ENCODE measurements at places on chromosomes 4 and X.

- DNase-seq: no peak
Observed at GRCh38 chr4:56215141-56215783, 172.0 kb downstream of the AASDH start.

DNA sequence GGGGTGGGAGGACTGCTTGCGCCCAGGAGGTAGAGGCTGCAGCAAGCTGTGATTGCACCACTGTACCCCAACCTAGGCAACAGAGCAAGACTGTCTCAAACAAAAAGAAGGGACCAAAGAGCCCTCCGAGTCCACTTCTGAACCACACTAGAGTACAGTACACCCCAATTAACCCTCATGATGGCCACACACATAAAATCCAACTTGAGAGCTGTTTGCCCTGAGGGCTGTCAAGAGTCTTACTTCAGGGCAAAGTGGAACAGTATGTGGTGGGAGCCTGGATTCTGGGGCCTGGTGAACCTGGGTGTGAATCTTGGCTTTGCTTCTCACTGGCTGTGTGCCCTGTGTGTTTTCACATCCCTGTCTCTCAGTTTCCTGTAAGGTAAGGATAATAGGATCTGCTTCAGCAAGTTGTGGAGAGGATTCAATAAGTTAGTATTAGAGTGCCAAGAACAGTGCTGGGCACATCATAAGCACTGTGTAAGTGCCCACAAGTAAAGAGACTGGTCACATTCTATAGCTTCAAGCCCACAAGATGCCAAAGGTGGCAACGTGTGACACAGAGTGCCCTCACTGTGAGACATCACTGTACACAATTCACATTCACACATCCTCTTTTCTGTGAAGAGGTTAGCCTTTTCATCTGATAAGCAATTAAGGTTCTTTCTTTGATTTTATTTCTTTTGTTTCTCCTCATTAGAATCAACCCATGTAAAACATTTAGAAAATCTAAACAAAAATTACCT is 52.1 kb downstream of the LEF1 start:
- DNase-seq: no peak

GRCh38 chrX:41630091-41630490 is 58.7 kb upstream of the GPR34 start:
- no peak for DNase-seq

DNA sequence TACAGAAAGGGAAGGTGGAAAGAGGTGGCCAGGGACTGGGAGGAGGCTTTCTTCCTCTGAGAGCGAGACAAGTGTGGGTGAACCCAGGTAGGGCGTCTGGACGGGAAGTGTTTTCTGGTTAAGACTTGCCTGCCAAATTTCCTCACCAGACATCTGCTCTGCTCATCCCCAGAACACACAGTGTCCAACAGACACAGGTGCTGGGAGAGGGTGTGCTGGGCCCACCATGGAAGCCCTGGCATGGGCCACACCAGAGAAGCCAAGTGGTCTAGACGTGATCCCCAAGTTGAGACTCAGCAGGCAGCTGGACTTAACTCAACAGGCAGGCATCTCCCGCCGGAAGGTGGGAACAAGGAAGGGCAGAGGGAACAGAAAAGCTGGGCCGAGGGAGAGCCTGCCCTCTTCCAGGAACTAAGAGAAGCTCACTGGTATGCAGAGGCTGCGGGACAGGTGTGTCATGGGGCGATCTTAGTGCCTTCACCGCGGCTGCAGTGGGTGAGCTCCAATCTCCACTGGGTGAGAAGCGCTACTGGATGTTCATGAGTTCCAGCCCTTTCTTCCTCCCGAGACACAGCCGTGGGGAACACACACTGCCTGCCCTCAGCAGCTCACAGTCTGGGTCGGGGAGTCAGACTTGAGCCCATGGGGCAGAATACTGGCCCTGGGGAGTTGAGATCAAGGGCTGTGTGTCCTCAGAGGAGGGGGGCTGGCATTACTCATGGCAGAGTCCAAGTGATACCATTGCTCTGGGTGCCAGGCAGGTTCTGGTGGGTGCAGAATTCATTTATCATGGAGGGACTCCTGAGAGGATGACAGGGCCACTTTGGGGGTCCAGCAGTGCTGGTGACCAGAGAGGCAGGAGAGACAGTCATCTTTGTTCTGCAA is 110.2 kb downstream of the CPZ start:
- no peak for DNase-seq

DNA sequence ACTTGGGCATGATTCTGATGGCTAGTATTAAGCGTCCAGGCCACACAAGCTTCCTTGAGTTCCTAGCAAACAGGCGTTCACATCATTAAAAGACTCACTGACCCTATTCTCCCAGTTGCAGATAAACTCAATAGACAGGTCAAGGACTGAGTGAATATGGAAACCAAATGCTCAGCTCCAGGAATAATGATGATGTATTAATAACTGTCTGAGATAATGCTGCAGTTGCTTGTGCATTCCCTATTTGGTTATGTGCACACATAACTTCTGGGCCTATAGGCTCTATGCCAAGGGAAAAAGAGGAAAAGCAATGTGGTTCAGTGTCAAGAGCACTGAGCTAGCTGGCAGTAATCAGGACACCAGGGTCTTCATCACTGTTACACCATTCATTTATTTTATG is 3.5 kb downstream of the RAB9B start:
- DNase-seq: no peak

DNA sequence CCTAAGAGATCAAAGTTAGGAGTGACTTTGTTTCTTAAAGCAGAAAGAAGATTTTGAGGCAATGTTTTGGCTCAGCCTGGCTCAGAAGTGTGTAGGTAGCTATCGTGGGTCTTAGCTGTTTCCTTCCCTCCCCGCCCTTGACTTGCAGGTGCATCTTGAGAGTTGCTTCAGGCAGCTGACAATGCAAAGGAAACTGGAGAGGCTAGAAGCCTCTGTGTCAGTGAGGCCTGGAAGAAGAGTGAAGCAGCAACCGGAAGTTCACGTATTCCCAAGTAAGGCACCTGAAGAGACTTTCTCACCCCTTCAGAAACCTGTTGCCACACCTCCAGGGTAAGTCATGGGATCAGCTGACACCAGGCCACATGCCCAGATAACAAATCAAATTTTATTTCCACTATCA is 10.6 kb upstream of the XKRX start:
- no peak for DNase-seq

- DNase-seq: peak; percentile 19
Observed at GRCh38 chr4:145938618-145939440, at the start of gene ZNF827. TSS of gene ZNF827 (minus strand) at chr4:145938823. CDS start at chr4:145938407, 416 bp downstream.

- DNase-seq: no peak
Observed at GRCh38 chr4:84706286-84706685, 123.4 kb downstream of the CDS1 start.

- DNase-seq: no peak
Observed at GRCh38 chr4:136811496-136812077, 720.7 kb downstream of the PCDH18 start.
